ENCODE measurements at places on chromosomes 7 and 10.

- peak; percentile 29 for DNase-seq
These were observed 426 bp downstream of the SYPL1 start for GRCh38 chr7:106111655-106112117.

DNA sequence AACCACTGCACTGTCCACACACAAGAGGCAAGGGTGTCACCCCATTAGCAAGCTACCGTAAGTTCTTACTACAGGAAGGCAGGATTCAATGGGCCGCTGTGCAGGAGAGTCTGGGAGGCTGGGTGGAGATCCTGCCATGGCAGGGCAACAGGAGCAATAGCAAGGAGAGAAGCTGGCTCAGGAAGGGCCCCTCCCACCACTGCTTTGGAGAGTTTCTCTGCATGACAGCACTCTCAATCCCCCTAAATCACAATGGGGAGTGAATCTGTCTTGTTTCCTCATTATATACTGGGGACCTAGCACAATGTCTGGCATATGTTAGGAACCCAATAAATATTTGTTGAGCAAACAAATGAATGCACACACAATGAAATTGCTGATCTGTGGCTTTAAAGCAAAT is 83.2 kb upstream of the SFMBT2 start:
- no peak for DNase-seq

GRCh38 chr10:124637091-124637700 is 107.0 kb downstream of the FAM53B start:
- no peak for DNase-seq

- no peak for DNase-seq
These were observed 21.5 kb downstream of the HSPA12A start for GRCh38 chr10:116720668-116721546.

DNA sequence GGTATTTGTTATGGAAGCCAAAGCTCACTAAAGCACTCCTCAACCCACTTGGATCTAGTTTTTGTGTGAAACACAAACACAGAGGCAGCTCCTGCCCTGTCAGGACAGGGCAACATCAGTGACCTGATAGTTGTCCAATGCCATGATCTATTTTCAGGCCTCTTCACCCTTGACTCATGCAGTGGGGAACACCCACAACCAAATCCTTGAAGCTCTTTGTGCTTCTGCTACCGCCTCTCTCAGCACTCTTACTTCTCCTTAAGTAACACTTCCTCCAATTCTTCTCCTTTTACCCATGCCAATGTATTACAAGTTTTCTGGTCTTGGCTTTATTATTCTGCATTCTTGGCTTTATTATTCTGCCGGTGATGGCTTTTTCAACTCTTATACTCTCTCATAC is 425.3 kb downstream of the INHBA start:
- no peak for DNase-seq

DNA sequence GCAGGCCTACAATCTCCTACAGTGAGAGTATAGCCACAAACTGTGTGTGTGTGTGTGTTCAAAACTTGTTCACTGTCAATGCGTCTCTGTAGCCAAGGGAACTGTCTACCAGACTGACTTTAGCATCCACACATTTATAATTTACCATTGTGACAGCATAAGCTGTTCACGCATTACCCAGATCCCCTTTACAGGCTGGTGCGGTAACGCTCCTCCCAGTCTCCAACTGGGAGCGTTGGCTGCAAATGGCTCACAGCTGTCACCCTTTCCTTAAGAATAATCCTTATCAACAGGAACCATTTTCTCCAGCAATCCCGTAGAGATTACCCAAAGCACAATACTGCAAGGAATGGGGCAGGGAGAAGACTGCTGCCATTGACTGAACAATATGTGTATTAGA is 199.5 kb downstream of the GPAM start:
- no peak for DNase-seq

- DNase-seq, result peak; percentile 11
These were observed 23.9 kb upstream of the CALD1 start for GRCh38 chr7:134755422-134756022.

GRCh38 chr7:70574970-70575799 is 556.8 kb upstream of the GALNT17 start:
- no peak for DNase-seq

GRCh38 chr10:1406967-1407945 is 330.1 kb downstream of the ADARB2 start:
- DNase-seq, result no peak

DNA sequence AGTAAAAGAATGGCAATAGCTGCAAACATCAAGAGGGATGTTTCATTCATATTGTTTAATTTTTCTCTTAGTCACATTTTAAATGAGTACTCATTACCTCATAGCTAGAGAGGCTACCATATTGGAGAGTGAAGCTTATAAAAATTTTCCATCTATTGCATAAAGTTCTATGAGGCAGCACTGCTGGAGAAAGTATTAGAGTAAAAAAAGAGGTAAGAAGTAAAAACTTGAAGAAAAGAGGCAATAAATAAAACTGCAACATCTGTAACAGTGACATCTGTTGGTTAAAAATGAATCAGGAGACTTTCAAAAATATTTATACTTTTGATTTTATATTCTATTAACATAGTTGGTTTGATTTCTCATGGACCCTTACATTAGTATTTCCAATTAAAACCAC is 284.5 kb upstream of the SEMA3D start:
- no peak for DNase-seq

GRCh38 chr7:8386926-8387550 is 46.4 kb upstream of the NXPH1 start:
- DNase-seq, result no peak

DNA sequence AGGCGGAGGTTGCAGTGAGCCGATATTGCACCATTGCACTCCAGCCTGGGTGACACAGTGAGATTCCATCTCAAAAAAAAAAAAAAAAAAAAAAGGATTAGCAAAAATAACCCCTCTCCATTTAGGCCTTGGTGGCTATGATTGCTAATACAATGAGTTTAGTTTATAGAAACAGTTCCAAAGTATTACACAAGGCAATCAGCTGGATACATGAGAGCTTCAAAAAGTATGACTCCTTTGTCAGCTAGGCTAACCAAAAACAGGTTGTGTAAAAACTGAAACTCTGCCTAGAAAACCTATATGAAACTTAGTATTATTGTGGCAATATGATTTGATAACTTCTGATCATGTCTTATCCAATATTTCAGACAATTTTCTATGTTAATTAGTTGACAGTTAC is 57.2 kb downstream of the SUGCT start:
- DNase-seq, result no peak

DNA sequence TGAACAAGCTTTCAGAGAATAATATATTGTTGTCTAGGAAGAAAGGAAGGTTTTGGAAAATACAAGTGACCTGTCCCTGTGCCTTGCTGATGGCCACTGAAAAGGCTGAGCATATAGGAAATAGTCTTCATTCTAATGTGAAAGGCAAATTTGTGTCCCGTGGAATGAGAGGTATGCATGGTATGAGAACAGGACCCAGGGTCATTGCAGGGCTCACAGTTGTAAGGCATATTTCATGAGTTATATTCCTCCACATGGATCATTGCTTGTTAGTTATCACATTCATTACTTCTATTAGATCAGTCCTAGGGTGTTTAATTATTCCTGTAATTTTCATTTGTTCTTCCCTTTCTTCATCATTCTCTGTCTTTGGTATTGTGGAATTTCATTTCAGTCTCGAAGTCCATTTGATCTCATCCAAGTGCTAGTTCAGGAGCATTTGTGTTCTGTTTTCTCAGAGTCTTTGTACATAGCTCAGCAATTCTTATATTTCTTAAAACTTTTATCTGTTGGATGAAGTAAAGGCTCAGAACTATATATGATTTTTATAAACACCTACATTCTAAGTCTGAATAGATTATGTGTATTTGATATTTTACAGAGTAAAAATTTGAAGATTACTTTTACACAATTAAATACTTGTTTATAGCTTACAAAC is 39.4 kb upstream of the ARHGAP21 start:
- no peak for DNase-seq

DNA sequence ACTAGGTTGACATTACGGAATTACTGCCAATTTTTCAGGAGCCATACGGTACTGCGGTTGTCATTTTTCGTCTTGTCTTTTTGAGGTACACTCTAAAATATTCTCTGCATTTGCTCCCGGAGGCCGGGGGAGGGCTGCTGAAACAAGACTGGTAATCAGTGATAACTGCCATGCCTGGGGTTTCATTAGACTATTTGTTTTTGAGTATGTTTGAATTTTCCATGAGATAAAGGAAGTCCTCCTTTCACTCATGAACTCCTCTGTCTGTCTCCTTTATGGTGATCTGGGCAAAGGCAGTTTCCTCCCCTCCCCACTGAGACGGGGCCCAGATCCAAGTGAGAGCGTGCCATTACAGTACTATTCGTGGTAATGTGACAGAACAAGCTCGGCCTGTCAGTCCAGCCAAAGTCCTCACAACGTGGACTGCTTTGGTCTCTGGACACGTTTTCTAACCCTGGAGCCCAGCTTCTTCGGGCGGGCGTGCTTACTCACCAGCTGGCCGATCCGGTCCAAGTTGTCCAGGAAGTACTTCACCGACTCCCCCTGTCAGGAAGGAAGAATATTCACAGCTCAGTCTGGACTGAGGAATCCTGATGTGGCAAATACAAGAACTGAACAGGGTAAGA is 45.1 kb downstream of the AMZ1 start:
- no peak for DNase-seq

DNA sequence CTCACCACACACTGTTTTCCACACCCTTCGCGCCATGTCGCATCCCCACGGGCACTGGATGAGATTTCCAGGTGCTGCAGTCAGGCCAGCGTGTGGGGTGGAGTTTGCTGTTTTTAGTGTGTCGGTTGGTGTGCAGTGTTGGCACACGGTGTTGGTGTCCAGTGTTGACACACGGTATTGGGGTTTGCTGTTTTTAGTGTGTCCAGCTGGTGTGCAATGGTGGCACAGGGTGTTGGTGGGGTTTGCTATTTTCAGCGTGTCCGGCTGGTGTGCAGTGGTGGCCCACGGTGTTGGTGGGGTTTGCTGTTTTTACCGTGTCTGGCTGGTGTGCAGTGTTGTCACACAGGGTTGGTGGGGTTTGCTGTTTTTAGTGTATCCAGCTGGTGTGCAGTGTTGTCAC is 20.1 kb upstream of the PRKAR1B start:
- DNase-seq, result no peak

GRCh38 chr7:143882020-143882603 is 19.9 kb downstream of the TCAF1 start:
- DNase-seq, result no peak

- no peak for DNase-seq
These were observed 46.1 kb upstream of the CACUL1 start for GRCh38 chr10:118800920-118801319.

DNA sequence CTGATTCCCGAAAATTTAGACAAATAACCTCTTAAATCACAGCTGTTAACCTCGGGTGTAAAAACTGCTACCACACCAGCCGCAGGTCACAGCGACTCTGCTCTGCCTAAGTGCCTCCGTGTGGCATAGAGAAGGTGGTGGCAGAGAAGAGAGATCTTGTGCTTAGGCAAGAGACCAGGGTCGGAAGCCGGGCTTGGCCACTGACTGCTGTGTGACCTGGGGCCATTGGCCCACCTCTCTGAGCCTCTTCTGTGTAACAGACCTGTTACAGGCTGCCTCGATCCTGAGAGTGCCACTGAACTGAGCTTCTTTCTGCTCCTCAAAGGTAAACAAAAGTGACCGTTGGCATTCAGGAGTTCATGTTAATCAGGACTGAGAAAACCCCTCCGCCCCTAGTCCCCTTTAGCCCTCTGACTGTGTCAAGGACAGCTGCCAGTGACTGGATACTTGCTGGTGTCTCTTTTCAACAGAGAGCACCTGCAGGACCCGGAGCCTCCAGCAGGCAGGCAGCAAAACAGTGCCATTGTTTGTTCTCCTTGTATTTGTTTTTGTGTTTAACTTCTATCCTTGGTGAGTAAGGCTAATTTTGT is 36.5 kb downstream of the ZMIZ1 start:
- no peak for DNase-seq

DNA sequence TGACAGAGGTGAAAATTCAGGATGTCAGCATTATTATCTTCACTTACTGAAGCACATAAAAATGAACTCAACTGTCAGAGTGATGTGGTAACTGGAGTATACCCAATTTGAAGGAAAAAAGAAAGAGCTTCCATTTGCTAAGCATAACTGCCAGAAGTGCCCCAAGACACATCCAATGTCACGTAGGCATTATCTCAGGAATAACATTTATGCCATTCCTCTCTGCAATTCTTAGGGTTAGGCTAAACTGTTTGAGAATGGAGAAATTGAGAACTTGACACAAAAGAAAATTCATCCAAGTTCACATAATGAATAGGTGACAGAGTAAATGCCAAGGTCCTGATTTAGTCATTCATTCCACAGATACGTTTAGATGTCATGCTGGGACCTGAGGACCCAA is 148.6 kb downstream of the GRM3 start:
- DNase-seq, result no peak

- DNase-seq, result no peak
These were observed 199.4 kb downstream of the TSPAN12 start for GRCh38 chr7:120658516-120658915.

DNA sequence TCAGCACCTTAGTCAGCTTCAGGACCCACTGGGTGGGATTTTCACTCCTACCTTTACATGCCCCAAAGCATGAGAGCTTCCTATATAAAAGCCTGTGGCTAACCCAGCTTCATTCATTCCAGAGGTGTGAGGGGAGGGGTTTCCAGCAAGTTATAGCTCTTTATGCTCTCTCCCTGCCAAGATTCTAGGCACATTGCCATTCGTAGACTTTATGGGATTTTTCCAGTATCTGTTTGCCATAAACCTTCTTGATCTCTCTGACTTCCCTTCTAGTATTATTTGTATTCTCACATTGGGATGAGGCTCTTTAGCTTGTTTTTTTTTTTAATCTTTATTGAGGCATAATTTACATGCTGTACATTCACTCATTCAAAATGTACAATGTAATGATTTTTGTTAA is 67.5 kb downstream of the POU6F2 start:
- DNase-seq, result no peak

- no peak for DNase-seq
These were observed 41.3 kb downstream of the INHBA start for GRCh38 chr7:41661596-41661995.

- no peak for DNase-seq
These were observed 56.0 kb upstream of the TNKS2 start for GRCh38 chr10:91742229-91742628.

DNA sequence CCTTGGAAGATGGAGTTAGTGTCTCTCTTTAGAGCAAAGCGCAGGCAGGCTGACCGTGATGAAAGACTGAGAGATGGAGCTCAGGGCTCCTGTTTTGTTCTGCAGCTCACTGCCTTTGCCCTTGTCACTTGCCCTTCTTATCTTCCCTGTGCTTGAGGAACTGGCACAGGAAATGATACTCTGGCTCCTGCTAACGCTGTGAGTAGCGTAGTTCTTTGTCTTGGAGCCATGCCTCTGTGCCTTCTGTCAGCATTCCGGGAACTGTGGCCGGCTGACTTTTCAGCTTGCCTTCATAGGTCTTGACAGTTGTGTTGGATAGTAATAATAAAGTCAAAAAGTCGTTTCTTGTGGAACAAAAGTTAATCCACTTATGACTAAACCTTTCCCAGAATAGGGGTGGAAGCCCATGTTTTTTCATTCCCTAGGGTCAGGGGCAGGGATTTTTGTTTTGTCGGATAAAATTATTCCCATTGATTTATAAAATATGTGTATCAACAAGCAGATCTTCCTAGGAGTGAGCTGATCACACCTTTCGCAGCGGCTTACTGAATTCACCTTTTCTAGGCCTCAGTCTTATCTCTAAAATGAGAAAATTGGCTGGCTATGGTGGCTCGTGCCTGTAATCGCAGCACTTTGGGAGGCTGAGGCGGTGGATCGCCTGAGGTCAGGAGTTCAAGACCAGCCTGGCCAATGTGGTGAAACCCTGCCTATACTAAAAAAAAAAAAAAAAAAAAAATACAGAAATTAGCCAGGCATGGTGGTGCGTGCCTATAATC is 16.6 kb upstream of the TMEM236 start:
- no peak for DNase-seq

GRCh38 chr7:86574006-86574405 is 69.7 kb upstream of the GRM3 start:
- no peak for DNase-seq

- DNase-seq, result no peak
These were observed 205.6 kb downstream of the GRID1 start for GRCh38 chr10:86160890-86161585.

Data from activated T-cell treated with anti-CD3 and anti-CD28 coated beads for 24 hours (primary cell).